Smooth muscle cell of the brain vasculature (primary cell): ENCODE measurements at places on chromosomes 13 and 19.

- no peak for DNase-seq
These were observed 13.1 kb downstream of the NOP53 start for GRCh38 chr19:47758443-47758804.

DNA sequence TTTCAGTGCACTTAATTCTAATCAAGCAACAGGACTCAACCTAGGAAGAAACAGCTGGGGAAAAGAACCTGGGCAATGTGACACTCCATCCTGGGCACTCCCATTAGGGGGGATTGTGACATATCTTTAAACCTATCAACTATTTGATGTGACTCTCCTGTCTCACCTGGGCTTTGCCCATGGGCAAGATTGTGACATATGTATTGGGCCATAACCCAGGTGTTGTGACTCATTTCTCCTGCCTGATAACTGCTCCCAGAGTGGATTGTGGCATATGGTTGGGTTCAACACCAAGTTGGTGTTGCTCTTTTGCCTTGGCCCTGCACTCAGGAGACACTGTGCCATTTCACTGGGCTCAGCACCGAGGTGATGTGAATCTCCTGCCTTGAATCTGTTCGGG is 82.6 kb downstream of the ZNF723 start:
- DNase-seq = no peak

GRCh38 chr13:65868099-65868498 is 1362.0 kb downstream of the PCDH9 start:
- no peak for DNase-seq

- no peak for DNase-seq
These were observed 18.6 kb upstream of the INSR start for GRCh38 chr19:7312816-7313215.

GRCh38 chr13:44826591-44827350 is 162.5 kb downstream of the NUFIP1 start:
- no peak for DNase-seq

DNA sequence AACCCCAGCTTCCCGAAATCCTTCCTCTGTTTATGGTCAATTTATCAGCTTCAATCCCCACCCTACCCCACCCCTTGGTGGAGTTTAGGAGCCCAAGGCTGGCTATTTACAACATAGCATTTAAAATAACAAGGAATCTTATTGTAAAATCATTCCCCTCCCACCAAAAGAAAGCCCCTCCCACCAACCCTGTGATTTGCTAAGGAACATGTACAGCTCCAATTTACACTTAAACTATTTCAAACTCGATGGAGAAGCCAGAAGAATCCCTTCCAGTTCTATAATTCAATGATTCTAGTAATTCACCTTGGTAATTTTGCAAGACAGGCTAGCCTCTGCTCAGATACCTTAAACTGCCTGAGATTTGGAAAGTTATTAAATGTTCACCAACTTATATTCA is 3.0 kb downstream of the LATS2 start:
- no peak for DNase-seq

DNA sequence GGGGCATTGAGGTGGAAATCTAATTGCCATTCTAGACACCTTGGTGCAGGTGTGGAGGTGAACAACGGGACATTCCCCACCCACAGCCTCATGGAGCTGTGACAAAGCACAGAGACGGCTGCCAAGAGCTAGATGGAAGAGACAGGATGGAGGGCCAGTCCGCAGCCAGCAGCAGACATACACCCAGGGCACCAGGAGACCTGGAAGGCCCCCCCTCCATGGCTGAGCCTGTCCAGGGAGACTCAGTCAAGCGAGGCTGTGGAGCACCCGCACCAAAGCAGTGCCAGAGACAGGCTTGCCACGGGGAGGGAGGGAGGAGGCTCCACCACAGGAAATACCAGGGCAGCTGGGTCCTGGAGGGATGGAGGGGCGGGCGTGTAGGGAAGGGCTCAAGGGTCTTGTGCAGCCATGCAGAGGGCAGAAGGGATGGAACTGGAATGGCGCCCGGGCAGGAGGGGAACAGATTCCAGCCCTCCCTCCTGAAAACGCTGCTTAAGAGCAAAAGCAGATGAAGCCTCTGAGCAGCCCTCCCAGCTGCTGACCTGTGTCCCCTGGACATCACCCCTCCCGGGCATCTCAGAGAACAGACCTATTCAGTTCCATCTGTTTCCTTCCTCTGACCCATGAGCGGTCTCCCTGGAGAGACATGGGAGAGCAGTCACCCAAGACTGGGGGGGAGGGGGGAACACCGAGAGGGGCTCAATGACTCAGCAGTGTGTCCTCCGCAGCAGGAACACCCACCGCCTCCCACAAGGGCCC is 14.4 kb downstream of the EPS15L1 start:
- no peak for DNase-seq

DNA sequence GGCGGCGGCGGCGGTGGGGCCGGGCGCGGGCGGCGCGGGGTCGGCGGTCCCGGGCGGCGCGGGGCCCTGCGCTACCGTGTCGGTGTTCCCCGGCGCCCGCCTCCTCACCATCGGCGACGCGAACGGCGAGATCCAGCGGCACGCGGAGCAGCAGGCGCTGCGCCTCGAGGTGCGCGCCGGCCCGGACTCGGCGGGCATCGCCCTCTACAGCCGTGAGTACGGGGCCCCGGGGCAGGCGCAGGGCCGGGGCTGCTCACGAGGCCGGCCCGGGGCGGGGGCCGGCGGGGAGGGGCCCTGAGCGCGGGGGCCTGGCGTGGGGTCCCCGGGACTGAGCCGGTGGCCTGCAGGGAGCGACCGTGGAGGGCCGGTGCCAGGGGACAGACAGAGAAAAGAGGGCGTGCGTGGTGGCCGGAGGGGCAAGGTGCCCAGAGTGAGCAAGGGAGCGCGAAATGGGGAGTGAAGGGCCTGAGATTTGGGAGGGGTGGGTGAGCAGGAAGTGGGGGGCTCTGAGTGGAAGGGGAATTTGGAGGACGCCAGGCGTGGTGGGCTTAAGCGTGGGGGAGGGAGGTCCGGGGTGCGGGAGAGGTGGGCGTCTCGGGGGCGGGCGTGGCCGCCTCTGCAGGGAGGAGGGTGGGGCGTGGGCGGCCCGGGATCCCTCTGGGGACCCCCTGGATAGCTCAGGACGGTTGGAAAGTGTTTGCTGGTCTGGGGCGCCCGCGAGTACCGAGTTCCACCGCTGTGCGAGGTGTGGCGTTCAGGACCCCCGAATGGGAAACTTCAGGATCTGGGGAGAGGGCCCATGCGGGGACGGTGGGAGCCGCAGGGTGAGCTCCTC is 575 bp downstream of the CARM1 start:
- no peak for DNase-seq

GRCh38 chr13:49213997-49214916 is 5.9 kb upstream of the MLNR start:
- no peak for DNase-seq

- no peak for DNase-seq
These were observed 2.3 kb downstream of the TMEM86B start for GRCh38 chr19:55226273-55226672.

GRCh38 chr13:48401480-48401879 is 11.4 kb downstream of the LPAR6 start:
- no peak for DNase-seq

DNA sequence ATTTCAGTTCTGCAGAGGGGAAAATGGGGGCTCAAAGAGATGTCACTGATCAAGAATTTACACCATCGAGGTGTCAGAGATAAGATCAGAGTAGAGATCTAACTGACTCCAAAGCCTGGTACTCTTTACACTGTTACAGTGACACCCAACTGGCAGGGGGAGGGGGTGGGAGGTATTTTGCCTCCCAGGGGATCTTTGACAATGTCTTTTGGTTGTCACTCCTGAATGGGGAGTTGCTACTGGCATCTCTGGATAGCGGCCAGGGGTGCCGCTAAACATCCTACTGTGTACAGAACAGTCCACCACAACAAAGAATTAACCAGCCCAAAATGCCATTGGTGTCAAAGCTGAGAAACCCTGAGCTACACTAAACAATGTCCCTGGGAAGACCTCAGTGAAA is 3.1 kb downstream of the FPR3 start:
- DNase-seq = no peak

DNA sequence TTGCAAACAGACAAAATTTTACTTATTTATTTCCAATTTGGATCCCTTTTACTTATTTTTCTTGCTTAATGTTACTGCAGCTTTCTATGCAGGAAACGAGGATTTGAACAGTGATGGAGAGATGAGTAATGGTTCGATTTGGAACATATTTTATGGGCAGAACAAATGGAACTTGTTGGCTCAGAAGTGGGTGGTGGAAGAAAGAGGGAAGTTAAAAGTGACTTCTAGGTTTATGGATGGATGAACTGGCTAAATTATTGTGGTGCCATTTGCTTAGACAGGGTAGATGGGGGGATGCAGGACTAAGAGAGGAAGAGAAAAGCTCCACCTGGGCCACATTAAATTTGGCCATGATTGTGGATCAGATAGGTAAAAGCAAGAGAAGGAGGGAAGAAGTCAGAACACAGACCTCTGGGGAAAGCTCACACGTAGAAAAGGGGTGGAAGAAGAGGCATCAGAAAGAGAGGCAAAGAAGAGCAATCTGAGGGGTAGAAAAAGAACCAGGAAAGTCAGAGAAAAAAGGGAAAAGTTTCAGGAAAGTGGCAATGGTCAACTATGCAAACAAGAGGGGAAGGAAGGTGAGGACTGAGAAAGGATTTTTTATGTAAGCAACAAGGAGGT is 768 bp upstream of the CYSLTR2 start:
- DNase-seq = no peak

- DNase-seq = no peak
These were observed 235.8 kb downstream of the EFNB2 start for GRCh38 chr13:106299621-106300020.

DNA sequence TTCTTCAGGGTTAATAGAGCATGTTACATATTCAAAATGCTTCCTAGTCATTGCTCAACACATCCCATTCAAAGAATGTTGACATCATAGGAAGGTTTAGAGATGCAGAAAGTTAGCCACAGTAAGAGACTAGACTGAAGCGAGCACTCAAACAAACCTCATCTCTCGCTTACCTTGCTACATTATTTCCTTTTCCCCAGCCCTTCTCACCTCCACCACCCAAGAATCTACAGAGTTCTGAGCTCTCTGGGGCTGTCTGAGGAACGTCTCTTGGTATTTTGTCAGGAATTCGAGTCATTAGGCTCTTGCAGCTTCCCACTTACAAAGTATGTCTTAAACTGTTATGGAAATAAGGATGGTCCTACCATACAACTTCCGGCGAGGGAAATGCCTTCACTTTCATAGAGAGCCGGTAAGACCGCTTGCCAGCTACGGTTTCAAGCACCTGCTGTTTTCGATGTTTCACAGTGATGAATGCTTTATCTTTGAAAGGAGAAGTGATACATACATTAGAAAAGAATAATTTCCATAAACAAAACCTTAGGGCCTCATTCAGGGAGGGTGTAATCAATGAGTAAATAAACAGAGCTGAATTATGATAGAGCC is 65.1 kb downstream of the FLT1 start:
- no peak for DNase-seq

- no peak for DNase-seq
These were observed 25.9 kb upstream of the CCNP start for GRCh38 chr19:40252395-40252794.

DNA sequence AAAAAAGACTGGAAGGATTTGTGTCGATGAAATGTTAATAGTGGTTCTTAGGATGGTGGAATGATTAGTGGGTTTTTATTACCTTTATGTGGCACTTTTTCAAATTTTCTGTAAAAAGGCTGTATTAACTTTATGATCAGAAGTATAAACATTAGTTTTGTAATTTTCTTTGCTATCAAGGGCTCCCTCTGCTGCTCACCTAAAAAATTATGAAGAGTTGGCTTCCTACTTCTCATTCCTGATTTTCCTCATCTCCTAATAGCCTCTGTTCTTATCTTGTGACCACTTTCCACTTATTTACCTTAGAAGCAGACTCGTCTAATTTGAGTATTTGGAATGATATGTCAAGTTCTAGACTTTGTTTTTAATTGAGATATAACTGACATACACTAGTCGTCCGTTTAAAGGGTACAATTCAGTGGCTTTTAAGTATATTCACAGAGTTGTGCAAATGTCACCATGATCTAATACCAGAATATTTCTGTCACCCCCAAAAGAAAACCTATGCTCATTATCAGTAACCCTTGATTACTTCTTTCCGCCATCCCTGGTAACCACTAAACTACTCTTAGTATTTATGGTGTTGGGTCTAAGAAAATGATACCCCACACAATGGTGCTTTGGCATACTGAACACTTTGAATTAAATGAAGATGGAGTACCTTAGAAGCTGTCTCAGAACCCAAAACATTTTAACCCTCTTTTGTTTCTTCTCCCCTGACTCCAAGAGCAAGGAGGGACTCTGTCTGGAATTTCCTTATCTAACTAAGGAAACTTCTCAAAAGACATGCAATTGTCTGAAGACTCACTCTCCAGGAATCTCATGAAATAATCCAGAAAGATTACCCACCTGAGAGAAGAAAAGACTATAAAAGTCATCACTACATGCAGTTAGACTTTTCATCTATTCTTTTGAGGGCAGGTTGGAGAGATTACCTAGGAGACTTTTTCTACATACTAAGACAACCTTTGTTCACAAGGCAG is 311.3 kb downstream of the DLEU7 start:
- no peak for DNase-seq

DNA sequence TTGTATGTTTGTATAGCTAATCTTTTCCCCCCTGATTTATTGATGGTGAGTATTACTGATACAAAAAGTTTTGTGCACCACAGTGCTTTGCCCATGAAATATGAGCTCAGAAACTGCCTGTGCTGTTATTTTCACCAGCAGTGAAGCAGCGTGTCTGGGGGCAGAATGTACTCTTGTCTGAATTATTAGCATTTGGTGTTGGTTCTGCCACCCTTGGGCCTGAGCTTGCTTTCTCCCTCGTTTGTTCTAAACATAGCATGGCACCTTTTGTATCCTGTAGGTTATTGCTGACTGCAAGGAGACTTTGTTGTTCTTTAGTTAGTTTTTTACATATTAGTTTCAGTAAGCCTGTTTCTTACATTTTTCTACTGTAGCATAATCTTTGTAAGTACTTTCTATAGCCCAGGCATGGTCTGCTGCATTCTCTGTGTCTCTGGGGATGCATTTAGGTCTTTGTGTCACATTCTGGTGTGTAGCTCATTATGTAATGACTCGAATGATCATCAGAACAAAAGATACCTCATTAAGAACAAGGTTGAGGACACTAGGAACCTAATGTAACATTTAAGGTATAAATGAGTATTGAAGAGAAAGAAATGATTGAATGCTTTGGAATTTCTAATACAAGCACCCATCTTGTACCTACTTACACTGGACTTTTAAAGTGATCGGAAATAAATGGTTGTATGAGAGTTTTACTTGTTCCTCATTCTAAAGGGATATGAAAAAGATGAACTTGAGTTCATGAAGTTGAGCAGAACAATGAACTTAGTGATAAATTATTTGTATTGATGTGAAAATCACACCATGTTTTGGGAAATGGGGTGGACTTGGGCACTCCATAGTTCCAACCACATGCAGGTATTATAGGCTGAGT is 50.3 kb upstream of the GPI start:
- no peak for DNase-seq
